ENCODE measurements at places on chromosomes 6 and 20.

DNA sequence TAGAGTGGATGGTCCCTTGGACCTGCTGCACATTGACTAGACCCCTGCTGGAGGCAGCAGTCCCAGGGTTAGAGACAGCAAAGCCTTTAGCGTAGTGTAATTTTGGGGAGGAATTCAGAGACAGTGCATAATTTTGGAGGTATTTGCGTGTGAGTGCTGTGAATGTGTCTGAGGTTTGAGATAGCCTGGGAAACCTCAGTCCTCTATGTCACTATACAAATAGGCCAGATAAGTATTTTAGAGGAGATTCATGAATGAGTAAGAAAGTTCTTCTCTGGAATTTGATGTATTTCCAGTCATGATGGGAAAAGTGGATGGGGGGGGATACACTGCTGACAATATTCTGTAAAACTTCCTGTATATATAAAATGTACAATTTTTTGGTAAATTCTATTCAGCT, 25.8 kb upstream of the MTRF1L start:
- no peak for DNase-seq

DNA sequence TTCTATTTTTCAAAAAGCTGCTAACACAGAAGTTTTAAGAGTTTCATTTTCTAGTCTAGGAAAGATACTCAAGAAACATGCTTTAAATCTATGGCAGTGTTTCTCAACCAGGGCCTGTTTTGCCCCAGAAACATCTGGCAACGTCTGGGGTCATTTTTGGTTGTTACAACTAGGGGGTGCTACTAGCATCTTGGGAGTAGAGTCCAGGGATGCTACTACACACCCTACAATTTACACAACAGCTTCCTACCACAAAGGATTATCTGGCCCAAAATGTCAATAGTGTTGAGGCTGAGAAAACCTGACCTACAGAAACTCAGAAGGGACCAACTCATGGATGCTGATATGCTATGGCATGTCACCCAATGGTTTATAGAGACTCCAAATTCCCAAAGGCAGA, 24.4 kb downstream of the SERAC1 start:
- DNase-seq = no peak

GRCh38 chr20:3115190-3116107, 30.9 kb upstream of the AVP start:
- DNase-seq = no peak

- DNase-seq = no peak
These were observed 4.2 kb upstream of the APMAP start for GRCh38 chr20:24996449-24997377.

DNA sequence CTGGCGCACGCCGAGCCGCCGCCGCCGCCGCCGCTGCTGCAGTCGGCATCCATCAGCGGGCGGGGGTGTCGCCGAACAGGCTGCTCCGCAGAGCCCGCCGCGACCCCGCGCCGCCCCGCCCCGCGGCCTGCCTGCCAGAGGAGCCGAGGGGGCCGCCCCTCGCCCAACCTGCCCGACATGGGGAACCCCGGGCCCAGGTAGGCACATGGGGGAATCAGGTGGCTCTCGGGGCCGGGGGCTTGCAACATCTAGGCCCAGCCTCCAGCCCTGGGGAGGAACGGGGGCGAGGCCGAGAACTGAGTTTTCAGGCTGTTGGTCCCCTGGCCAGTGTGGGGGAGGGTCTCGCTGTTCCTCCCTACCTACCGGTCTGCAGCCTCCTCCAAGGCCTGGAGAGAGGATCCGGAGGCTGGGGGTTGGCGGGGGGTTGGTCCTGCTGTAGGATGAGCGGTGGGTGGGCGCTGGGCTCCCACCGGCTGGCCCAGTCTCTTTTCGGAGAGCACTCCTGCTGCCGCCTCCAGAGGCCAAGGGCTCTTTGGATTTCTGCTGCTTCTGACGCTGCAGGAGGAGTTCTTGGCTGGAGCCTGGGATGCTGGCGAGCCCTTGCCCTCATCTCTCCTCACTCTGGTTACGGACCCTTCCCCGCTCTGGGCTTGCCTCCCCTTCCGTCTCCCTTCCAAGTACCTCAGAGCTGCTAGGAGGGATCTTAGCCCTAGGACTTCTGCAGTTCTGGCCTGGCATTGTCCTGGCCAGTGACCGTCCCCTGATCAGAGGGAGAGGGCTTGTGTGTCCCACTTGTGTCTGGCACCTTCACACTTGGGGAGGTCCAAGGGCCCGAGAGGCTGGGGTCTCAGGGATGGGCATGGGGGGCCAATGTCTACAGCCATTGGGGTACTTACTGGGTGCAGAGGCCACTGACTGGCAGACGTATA, at the start of gene EPB41L1:
Gene EPB41L1 (plus strand): TSS at position 41 of the 929 bp plus-strand sequence. CDS start 19,038 bp downstream, outside the sequence.
- DNase-seq = no peak
